Peyer's patch (tissue), 4 donors: ENCODE measurements at places on chromosomes 7 and 10. TPM values are rescaled to one million over a fixed set of nuclear protein-coding genes. Genes with fewer than 3 reads are reported as not detected.

- peak; percentile 64 for DNase-seq
These were observed 3.4 kb downstream of the TACR2 start for GRCh38 chr10:69413221-69413865.

- DNase-seq = no peak
These were observed 955.6 kb downstream of the GATA3 start for GRCh38 chr10:9010093-9010492.

DNA sequence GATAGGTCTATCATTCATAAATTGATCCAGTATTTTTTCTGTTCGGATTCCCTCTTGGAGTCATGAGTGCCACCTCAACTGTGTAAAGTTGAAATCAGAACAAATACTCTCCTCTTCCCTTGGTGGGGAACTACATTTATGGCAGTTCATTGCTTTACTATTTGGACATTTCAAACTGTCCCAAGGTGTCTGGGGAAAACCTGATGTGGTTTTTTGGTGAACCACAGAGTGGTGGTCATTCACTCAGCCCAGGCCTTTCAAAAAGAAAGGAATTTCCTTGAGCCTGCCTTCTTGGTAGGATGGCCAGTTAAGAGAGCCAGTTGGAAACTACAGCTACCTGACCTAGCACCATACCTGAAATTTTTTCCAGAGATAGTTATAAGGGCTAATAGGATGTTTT is 59.0 kb downstream of the ABCB1 start:
- no peak for DNase-seq

GRCh38 chr7:1313613-1314012 is 80.9 kb downstream of the UNCX start:
- DNase-seq = no peak

- DNase-seq = no peak
These were observed 86.6 kb upstream of the MACROH2A2 start for GRCh38 chr10:69965919-69966662.

The STAMBPL1 gene
- total RNA-seq = 99.9 TPM

GRCh38 chr7:36278620-36279172 is 111.0 kb upstream of the ANLN start:
- DNase-seq = peak; percentile 37

- DNase-seq = peak; percentile 22
These were observed 2.4 kb downstream of the ZNF467 start for GRCh38 chr7:149770728-149771636.

GRCh38 chr10:70542565-70542938 is 60.0 kb downstream of the PRF1 start:
- no peak for DNase-seq

The SRRM3 gene
- total RNA-seq = not detected

DNA sequence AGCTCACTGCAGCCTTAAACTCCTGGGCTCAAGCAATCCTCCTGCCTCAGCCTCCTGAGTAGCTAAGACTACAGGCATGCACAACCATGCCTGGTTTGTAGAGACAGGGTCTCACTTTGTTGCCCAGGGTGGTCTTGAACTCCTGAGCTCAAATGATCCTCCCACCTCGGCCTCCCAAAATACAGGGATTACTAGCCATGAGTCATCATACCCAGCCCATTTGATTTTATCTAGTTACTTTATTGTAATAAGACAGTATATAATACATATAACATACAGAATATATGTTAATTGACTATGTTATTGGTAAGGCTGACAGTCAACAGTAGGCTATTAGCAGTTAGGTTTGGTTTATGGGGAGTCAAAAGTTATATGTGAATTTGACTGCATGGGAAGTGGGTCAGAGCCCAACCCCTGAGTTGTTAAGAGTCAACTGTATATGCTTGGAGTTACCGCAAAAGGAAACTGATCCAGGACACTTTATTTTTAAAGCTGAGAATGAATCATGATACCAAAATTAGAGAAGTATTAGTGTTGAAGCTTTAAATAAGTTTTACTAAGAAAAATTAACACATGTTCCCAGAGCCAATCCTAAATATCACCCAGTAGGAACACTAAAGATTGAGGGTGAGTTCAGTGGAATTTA is 20.7 kb upstream of the KMT2E start:
- no peak for DNase-seq

DNA sequence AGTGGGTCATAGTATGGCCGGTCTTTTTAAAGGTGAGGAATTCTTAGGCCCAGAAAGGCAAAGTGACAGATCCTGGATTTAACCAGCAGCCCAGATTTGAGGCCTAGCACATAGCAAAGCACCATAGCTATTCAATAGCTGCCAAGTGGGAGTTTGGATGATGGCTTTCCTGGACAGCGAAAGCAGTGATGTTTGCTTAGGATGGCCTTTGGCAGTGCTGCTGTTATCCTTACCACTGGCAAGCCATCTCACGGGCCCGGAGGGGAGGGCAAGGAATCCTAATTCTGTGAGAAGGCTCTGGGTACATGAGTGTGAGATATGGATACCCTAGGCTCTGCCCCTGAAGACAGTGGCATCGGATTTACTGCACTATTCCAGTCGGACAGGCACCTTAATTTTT is 50.4 kb downstream of the TCF7L2 start:
- DNase-seq = no peak

DNA sequence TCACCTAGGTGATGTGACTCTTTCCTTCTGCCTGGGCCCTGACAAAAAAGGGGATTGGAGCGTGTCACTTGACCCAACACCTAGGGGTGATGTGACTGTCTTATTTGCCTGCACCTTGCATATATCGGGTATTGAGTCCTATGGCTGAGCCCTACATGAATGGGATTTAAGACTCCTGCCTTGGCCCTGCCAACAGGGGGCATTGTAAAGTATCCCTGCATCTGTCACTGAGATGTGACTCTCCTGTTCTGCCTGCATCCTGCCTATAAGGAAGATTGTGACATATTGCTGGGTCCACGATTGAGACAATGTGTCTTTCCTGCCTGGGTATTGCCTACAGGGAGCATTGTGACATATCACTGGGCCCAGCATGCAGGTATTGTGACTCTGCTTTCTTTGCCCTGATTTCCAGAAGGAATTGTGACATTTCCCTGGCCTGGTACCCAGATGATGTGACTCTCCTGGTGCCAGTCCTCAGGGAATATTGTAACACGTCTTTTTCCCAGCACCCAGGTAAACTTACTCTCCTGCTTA is 14.2 kb upstream of the ZNF107 start:
- DNase-seq = no peak

- no peak for DNase-seq
These were observed 94.8 kb upstream of the HDAC9 start for GRCh38 chr7:18400726-18401125.

DNA sequence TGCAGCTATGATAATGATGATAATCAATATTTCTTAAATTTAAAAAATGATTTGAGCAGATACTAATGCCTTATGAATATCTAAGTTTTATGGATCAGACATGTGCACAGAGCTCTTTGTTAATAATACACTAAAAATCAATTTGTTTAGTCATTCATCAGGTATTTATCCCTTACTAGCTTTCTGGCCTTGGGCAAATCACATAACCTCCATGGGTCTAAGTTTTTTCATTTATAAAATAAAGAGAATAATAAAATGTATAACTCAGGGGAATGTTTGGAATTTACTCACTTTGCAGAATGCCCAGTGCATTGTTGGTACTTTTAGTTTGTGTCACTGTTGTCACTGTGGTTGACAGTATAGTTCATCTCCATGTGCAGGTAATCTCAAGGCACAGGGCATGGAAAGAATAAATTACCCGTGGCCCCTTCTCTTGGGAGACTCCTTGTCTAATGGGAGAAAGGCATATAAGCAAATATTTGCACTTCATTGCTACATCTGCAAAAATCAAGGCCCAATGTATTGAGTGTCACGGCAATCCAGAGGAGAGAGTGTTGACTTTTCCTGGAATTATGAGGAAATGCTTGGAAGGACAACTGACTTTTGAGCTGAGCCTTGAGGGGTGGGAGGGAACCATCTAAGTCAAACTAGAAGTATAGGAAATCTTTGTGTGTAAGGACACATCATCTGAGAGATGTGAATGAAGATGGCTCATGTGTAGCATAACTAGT is 64.7 kb upstream of the CTTNBP2 start:
- no peak for DNase-seq

DNA sequence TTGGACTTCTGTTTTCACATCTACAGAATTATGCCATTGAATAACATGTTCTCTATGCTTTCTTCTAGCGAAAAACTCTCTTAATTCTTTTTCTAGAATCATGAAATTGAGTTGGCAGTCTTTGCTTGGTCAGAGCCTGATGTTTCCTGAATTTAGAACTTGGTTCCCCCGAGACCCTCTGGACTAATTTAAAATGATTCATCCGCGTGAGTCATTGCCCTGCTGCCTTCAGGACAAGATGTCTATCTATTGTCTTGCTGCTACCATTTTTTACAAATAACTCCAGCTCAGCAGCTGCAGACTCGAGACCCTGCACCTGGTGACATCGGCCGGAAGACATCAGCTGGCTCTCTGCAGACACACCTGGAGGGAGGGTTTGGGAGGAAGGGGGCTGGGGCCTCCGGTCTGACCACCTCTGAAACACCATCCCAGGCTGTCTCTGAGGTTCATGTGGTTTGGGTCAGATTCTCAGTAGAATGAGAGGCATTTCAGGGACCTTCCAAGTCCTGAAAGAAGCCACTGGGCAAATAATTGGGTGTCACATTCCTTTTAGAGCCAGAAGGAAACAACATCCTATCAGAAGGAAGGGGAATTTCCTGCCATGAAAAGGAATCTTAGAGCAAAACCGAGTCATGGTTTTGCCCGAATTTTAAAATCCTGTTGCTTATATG is 20.9 kb upstream of the KLF6 start:
- peak; percentile 72 for DNase-seq

DNA sequence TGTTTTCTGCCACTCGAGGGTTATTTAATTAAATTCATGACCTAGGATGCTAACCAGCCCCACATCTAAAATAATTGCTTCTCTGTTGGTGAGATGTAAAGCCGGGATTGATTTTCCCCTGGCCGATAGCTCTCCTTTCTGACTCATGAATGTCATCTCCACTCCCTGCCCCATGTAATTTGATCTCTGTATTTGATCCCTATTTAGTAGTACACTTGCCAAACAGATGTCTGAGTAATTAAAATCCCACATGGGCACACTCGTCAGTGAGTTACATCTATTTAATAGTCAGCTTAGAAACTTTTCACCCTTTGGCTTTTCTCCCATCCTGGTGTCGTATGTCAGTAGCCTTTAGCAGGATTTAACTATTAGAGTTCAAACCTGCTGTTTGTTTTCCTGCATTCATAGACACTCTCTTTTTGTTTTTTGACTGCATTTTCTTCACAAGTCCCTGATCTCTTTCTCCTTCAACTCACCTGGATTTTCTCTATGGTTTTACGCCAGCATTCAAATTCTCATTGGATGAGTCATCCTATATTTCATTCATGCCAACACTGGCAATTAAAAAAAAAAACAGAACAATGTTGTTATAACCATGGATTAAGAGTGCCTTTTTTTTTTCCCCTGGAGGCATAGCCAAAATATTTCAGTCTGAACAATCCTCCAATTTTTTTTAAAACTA is 82.7 kb downstream of the SPAG6 start:
- no peak for DNase-seq

The CDK14 gene
- total RNA-seq = 1.5 TPM

- DNase-seq = no peak
These were observed 102.7 kb downstream of the CUBN start for GRCh38 chr10:17026686-17027485.

- no peak for DNase-seq
These were observed 49.0 kb upstream of the NRBF2 start for GRCh38 chr10:63083904-63084689.

The GRID1 gene
- 10.7 TPM for total RNA-seq

The MLXIPL gene
- 130 TPM for total RNA-seq

- DNase-seq = no peak
These were observed 2.0 kb upstream of the OPALIN start for GRCh38 chr10:96360766-96361165.

The FAM25A gene
- total RNA-seq = not detected

The IFIT1B gene
- total RNA-seq = not detected

- DNase-seq = no peak
These were observed 498.9 kb downstream of the RPS24 start for GRCh38 chr10:78532480-78533042.

DNA sequence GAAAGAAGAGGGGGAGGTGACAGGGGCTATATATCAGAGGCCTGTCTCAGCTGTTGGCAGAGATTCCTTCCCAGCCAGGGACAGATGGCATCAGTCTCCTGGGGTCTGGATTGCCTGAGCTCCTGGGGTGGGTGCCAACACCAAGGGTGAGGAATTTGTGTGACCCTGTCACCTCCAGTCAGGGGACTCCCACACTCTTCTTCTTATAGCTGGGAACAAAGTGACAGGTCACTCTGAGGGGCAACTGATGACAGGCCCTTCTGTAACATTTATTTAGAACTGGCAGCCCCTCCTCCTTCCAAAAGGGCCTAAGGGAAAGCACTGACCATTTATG is 53.7 kb upstream of the DUSP5 start:
- no peak for DNase-seq

DNA sequence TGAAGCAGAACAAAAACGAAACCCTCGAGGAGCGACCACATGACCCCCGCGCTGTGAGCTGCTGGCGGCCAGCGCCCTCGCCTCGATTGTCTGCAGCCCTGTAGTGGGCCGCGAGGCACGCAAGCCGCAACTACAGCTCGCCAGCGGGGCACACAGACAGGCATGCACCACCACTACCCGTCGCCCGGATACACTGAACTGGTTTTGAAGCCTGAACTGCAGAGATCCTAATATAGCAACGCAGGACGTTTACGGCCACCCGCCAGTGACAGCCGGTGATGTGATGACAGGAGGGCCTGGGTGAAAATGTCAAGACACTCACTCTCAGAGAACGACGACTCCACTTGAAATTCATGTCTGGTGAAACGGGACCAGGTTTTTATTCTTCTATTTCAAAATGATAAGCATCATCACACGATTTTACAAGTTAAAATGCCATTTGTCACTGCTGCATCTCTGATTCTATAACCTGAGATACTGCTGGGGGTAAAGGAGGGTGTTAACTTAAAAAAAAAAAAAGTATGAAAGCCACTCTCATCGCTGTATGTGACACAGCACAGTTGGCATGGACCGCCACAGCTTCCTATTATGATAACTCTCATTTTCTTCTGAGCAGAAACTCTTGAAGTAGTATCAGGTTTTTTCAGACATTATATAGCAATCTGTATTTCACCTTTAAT is 120.3 kb upstream of the DIP2C start:
- DNase-seq = no peak

The ZNF783 gene
- total RNA-seq = 86.6 TPM

The SFRP4 gene
- not detected for total RNA-seq

DNA sequence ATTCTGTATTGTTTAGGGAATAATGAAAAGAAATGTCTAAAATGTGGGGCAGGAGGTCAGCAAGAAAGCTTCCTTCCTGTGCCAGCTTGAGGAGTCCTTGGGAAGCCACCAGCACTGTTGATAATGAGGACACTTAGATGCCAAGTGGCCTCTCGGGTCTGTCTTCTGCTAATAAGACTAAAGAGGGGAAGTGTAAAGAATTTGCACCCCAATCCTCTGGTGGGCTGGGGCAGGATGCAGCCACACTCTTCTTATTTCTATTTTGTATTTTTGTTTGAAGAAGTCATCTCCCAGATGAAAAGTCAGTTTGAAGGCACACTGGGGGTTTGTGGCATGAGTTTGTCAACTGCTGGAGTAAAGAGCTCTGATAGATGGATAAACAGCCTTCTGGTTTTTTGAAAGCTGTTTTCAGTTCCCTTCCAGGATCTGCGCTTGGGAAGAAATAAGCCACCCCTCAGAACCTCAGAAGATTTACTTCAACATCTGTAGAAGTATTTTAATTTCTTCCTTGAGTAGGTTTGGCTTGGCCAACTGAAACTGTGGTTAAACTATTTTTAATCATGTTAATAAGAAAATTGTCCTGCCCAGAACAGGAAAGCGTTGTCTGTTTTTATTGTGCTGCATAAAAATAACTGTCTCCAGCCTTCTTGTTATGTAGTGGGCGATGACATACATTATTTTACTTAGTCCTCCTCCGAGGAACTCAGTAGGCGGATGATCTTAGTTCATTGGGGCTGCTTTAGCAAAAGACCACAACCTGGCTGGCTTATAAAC is 128.8 kb upstream of the GPR26 start:
- no peak for DNase-seq
